ENCODE measurements at places on chromosomes 3 and 15.
A peak's percentile ranks its signal among the peaks of the same experiment; 100 is the strongest.

GRCh38 chr3:33417066-33417673, 23.0 kb downstream of the UBP1 start:
- DNase-seq: peak; percentile 52

DNA sequence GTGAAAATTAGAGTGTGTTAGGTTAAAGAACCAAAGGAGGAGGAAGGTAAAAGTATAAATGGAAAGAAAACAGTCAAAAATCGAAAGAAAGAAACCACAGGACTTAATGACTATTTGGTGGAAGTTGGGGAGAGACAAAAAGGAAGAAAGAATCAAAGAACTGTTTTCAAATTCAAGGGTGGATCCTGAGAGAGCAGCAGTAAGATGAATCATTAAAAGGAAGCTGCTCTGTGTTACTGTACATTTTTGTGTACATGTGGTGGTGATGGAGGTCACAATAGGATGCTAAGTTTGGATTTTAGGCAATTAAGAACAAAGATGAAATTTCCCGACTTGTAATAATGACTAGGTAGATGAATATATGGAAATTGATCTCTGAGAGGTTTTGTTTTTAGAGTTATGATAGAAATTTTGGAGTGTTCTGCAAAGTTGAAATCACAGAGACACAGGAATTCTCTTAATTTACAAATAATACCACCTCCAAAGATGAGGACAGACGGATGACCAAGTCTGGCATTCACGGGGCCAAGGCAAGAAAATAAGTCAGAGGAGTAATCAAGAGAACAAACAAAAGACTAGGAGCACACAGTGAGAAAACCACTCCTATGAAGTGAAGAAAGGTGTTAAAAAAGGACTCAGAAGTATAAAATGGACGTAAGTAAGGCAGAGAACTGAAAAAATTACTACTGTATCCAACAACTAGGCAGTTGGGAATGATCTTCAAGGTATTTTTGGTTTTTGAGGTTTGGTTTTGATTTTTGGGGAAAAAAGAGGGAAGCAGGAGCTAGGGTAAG, 7.1 kb downstream of the DHX36 start:
- DNase-seq: peak; percentile 5

DNA sequence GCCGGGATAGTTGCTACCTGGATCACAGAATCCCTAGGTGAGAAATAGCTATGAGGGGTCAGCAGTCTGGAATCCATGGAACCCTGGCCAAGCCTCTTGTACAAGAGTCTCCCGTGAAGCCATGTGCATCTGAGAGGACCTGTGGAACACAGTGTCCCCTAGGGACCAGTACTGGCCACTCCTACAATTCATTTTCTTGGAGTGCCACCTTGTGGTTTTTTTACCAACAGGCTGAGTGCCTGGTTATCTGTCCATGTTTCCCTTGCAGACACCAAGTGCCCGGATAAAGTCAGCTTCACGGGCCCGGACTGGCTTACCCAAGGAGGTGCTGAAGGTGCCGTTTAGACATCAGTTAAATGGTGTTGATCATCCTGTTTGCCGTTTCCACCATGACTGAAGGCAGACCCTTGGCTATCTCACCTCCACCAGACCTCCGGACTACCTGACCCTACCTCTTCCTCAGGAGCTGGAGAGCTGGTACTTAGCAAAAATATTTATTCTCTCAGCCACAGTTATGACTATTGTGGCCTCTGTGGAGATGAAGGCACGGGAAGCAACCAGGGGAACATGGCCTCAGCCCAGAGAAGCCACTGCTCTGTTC, 93.9 kb downstream of the RBPMS2 start:
- peak; percentile 79 for DNase-seq

DNA sequence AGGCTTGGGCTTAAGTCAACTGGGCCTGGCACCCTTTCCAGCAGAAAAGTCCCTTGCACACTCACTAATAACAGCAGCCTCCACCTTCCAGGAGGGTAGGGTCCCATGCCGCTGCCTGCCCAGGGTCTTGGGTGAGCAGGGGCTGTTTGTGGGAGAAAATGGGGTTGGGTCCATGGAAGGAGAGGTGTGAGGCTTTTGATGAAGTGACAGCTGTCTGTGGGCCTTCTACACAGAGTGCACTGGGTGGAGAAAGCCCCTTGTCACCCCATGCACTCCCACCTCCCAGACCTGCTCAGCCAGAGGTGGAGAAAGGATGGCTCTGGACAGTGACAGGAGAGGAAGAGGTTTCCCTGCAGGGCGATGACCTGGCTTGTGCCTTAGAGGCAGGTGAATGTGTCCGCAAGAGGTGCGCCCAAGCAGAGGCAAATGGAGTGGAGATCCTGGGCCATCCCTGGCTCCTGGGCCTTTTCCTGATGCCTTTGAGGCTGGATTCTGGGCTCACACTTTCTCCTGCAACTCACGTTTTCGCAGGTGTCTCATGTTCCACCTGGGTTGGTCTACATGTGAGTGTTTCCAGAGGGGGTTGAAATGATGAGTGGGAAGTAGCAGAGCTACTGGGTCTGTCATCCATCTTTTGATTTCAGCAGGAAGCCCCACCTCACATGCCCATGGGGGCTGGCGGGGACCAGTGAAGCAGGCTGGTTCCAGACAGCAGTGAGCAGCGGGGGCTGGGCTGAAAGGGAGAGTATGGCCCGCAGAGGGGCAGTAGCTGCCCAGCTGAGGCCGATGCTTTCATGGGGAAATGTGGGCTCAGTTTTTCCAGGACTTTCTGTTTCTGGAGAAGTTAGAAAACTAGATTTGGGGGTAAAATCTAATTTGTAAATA, 85.2 kb upstream of the PRR23E start:
- no peak for DNase-seq

- no peak for DNase-seq
These were observed 149.0 kb downstream of the GSK3B start for GRCh38 chr3:119945291-119945690.

GRCh38 chr3:39809181-39809994, at the start of gene MYRIP:
Gene MYRIP (plus strand): TSS chr3:39809609. CDS start chr3:39900817, 91,208 bp downstream.
- DNase-seq: peak; percentile 11

DNA sequence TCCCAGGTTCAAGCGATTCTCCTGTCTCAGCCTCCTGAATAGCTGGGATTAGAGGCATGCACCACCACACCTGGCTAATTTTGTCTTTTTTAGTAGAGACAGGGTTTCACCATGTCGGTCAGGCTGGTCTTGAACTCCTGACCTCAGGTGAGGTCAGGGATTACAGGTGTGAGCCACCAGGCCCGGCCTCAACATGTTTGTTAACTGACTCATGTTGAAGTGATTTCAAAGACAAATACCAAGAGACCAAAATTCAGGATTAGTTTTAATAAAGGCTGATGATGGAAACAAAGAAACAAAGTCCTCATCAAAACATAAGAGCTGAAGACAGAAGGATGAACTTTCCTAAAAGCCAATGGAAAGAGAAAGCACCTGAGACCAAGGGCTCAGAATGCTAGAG, 36.5 kb downstream of the SLC12A6 start:
- DNase-seq: no peak

- peak; percentile 21 for DNase-seq
These were observed 297.2 kb downstream of the RPLP1 start for GRCh38 chr15:69749797-69750196.

DNA sequence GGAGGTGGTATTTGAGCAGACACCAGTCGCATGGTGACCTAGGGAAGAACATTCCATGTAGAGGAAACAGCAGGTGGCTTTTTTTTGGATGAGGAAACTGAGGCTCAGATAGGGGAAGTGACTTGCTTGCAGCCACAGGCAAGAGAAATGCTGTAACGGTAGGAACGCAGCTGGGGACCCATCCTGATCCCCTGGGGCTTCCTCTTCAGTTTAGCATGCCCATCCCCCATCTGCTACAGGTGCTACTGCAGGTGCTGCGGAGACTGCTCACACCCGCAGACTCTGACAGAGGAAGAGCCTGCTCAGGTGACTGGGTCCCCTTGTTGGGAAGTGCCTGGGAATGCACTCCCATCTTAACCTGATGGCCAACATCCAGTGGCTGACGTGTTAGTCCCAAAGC, 55.4 kb upstream of the SEC13 start:
- DNase-seq: no peak

- no peak for DNase-seq
These were observed 52.6 kb upstream of the ABHD10 start for GRCh38 chr3:111926266-111926676.

DNA sequence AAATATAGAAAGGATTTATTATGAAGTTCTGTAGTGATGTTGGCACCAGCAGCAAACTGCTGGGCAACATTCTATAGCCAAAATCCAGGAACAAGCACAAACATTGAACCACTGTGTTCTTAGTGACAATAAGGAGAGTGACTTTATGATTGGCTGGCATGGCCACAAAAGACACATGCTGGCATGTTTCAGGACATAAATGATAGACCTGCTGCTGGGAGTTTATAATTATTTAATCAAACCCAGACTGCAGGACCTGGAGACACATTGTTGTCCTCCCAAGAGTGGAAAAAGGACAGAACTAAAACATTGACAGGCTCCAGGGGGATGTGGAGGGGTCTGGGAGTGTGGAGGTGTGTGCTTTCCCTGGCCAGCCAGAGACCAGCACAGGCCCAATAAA, 255.3 kb upstream of the LRTM1 start:
- no peak for DNase-seq

DNA sequence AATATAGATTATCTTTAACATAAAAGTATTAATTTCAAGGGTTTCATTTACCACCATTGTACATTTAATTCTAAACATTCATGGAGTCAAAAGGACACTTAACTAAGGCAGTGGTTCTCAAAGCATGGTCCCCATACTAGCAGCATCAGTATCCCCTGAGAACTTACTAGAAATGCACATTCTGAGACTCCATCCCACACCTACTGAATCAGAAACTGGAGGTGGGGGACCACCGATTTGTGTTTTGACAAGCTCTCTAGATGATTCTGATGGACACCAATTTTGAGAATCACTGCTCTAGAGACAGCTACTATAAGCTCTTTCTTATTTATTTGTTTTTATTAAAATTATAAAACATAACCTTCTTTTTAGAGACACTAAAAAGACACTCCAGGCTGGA, 34.0 kb downstream of the SENP5 start:
- no peak for DNase-seq

DNA sequence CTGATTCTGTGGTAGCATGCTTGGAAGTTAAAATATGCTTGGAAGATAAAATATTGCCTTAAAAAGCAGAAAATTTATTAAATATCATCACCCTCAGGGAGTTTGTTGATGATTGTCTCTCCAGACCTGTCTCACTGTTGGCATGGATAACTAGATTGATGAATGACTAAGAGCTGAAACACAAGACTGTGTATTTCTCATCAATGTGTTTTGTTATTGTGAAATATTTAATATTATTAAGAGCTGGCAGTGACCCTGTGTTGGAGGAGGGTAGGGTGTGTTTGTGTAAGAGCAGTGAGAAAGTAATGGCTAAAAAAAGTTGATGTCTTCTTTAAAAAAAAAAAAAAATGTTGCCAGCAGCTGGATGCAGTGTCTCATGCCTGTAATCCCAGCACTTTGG, 82.2 kb downstream of the ITPR1 start:
- DNase-seq: peak; percentile 43
